Esophagus squamous epithelium (tissue), 5 donors: ENCODE measurements at places on chromosomes 12 and 14. TPM values are rescaled to one million over a fixed set of nuclear protein-coding genes. Genes with fewer than 3 reads are reported as not detected.

DNA sequence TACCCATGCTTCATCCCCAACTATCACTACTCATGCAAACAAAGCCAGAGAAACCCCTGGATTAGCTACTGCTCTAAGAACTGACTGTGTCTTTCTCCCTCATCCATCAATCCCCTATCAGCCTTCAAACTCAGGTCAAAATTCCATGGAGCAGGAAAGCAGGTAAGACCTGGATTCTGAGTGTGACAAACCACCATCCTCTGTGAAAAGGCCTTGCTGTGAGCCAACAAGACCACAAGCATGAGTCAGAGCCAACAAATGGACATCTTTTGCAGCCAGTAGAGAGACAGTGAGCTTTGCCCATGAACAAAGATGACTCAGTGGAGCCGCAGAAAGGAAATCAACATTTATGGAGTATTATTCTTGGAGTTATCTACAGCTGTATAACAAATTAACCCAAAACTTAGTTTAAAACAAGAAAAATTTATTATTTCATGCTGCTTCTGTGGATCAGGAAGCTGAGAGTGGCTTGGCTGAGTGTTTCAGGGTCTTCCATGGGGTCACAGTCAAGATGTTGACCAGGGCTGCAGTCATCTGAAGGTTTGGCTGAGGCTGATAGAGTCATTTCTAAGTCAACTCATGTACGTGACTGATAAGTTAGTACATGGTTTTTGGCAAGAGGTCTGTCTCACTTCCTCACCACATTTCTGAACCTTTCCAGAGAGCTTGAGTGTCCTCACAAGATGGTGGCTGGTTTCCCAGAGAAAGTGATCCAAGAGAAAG lies 61.1 kb downstream of the PITPNM2 start:
- peaks cover 43% of the 10 kb centered on the region for H3K4me1 ChIP-seq
- no peak overlapping the region for H3K27ac ChIP-seq
- no peaks in the 10 kb centered on the region for H3K27me3 ChIP-seq
- H3K36me3 ChIP-seq, result no peaks in the 10 kb centered on the region
- DNase-seq, result no peak

GRCh38 chr12:67237231-67237630 lies 31.9 kb upstream of the CAND1 start:
- no peak overlapping the region for H3K27ac ChIP-seq
- H3K4me1 ChIP-seq, result no peaks in the 10 kb centered on the region
- H3K36me3 ChIP-seq, result no peaks in the 10 kb centered on the region

GRCh38 chr12:116480210-116480810 lies 78.9 kb upstream of the MAP1LC3B2 start:
- no peak overlapping the region for H3K27ac ChIP-seq
- no peaks in the 10 kb centered on the region for H3K27me3 ChIP-seq
- DNase-seq, result no peak
- H3K4me1 ChIP-seq, result no peaks in the 10 kb centered on the region
- H3K36me3 ChIP-seq, result no peaks in the 10 kb centered on the region

GRCh38 chr12:86148612-86149011 lies 107.6 kb downstream of the MGAT4C start:
- H3K4me1 ChIP-seq, result no peaks in the 10 kb centered on the region
- H3K27me3 ChIP-seq, result no peaks in the 10 kb centered on the region
- H3K4me3 ChIP-seq, result no peak overlapping the region
- no peaks in the 10 kb centered on the region for H3K36me3 ChIP-seq
- DNase-seq, result no peak
- no peak overlapping the region for H3K27ac ChIP-seq

GRCh38 chr14:96852823-96853422 lies 55.7 kb downstream of the VRK1 start:
- no peaks in the 10 kb centered on the region for H3K36me3 ChIP-seq
- no peak for DNase-seq
- H3K4me1 ChIP-seq, result no peaks in the 10 kb centered on the region
- no peak overlapping the region for H3K4me3 ChIP-seq

DNA sequence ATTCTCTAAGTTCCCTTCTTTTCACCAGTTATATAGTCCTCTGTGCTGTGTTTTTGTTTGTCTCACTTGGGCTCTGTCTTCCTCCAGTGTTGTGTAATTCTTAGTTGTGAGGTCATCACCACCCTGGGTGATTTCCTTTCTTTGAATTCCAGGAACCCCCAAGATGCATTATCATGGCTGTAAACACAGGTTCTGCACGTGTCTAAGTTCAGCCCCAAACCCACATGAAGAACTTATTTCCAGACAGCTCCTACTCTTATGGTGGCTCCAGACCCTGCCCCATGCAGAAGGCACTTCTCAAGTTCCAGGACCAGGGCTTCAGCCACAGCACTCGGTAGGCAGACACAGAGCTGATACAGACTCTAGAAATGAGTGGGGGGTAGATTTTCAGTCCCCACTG lies 560.5 kb downstream of the BCL11B start:
- H3K27me3 ChIP-seq, result peaks cover 15% of the 10 kb centered on the region
- no peaks in the 10 kb centered on the region for H3K4me1 ChIP-seq
- no peak overlapping the region for H3K4me3 ChIP-seq
- no peaks in the 10 kb centered on the region for H3K36me3 ChIP-seq

DNA sequence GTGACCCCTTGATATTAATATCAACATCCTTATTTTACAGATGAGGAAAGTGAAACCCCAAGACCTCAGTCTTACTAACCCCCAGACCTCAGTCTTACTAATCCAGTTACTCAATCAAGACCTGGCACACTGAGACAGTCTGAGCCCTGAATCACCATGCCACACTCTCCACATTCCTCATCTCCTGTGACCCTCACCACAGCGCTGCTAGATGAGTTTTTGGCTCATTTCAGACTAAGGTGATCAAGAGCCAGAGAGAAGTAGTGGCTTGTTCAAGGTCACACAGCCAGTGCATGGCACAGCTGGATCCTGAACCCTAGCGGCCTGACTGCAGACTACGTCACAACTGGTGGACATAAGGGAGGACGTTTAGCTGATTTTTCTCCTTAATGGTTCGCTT lies 579.2 kb downstream of the BCL11B start:
- no peak for DNase-seq
- H3K36me3 ChIP-seq, result no peaks in the 10 kb centered on the region
- H3K4me1 ChIP-seq, result no peaks in the 10 kb centered on the region
- no peak overlapping the region for H3K27ac ChIP-seq
- H3K27me3 ChIP-seq, result no peaks in the 10 kb centered on the region

DNA sequence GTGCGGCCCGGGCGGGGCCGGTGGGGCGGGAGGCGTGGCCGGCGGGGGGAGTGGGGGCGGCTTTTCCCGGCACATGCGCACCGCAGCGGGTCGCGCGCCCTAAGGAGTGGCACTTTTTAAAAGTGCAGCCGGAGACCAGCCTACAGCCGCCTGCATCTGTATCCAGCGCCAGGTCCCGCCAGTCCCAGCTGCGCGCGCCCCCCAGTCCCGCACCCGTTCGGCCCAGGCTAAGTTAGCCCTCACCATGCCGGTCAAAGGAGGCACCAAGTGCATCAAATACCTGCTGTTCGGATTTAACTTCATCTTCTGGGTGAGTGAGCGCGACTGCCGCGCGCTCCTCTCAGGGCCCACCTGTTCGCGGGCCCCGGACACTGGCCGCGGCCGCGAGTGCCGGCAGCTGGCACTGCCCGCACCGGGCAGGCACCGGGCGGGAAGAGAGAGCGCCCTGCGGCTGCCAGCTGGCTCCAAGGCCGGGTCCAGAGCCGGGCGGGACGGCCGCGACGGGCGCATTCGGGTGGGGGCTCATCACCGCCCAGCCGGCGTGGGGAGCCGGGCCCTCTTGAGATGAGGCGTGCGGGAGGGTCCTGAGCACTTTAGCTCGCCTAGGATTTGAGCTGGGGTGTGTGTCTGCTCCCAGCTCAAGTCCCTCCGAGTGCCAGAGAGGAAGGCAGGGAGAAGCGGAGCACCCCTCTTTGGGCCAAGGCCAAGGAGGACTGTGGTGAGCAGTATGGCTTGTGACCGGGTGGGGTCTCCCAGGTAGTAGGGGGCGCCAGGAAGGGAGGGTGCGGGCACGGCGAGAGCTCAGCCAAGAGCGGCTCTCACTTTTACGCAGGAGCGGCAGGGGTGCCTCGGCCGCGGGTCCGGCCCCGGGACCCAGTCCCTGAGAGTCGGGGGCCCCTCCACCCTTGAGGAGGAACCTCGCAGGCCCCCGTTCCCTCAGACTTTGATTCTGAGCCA lies at the start of gene CD9:
TSS of gene CD9 (plus strand) at position 145 of the 957 bp plus-strand sequence. CDS start at position 245, 100 bp downstream.
- no peaks in the 10 kb centered on the region for H3K27me3 ChIP-seq
- peaks cover 56% of the 10 kb centered on the region for H3K4me1 ChIP-seq
- peak within 1 kb of the TSS; percentile 87 for H3K4me3 ChIP-seq
- DNase-seq, result no peak
- no peaks in the 10 kb centered on the region for H3K36me3 ChIP-seq

DNA sequence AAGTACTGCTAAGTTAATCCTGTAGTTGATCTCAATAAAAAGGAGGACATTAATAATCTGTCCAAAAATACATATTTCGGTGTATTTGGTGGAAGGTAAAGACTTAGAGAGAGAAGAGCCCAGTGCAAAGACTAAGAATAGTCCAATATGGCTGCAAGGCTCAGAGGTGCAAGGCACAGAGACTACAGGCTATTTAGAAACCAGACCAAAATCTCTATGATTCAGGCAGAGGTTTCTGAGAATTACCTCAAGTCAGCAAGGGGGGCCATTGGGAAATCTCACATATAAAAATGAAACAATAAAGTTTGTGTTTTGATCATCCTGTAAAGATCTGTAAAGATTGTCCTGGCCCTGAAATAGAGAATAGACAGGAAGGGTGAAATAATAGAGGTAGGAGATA lies 1173.0 kb downstream of the VRK1 start:
- no peaks in the 10 kb centered on the region for H3K36me3 ChIP-seq
- H3K4me1 ChIP-seq, result peaks cover 3% of the 10 kb centered on the region
- DNase-seq, result no peak
- H3K27me3 ChIP-seq, result no peaks in the 10 kb centered on the region

DNA sequence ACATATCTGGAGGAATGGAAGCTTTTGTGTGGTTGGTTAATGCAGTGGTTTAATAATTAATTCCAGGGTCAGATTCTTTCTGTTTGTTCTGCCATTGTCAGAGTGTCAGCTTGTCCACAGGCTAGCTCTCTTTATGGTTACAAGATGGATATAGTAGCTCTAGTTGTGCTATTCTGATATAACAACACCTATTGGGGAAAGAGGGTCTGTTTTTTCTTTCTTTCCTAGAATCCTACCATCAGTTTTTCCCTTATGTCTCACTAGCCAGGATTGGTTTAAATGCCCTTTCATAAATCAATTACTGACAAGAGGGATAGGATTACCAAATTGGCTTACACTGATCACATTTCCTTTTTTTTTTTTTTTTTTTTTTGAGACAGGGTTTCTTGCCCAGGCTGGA lies 27.8 kb downstream of the CNOT2 start:
- no peaks in the 10 kb centered on the region for H3K27me3 ChIP-seq
- DNase-seq, result no peak
- no peaks in the 10 kb centered on the region for H3K36me3 ChIP-seq
- H3K4me3 ChIP-seq, result no peak overlapping the region
- H3K4me1 ChIP-seq, result no peaks in the 10 kb centered on the region
- no peak overlapping the region for H3K27ac ChIP-seq

The SLC6A12 gene
- not detected for total RNA-seq

DNA sequence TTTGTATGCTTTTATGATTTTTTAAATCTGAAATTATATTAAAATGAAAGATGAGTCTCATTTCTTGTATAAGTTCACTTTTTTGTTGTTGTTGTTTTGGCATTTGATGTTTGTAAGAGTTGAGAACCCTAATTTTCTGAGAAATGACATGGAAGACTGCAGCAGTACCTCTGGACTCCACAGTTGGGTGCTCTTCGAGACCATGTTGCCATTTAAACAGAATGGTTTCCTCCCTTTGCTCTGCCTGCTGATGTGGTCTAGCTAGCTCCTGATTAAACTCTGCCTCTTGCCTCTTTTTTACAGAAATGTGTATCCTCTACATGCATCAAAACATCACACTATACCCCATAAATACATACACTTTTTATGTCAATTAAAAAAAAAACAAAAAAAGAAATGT lies 5.8 kb upstream of the LTA4H start:
- DNase-seq, result no peak
- no peak overlapping the region for H3K4me3 ChIP-seq
- peaks cover 4% of the 10 kb centered on the region for H3K4me1 ChIP-seq
- no peak overlapping the region for H3K27ac ChIP-seq
- no peaks in the 10 kb centered on the region for H3K27me3 ChIP-seq

DNA sequence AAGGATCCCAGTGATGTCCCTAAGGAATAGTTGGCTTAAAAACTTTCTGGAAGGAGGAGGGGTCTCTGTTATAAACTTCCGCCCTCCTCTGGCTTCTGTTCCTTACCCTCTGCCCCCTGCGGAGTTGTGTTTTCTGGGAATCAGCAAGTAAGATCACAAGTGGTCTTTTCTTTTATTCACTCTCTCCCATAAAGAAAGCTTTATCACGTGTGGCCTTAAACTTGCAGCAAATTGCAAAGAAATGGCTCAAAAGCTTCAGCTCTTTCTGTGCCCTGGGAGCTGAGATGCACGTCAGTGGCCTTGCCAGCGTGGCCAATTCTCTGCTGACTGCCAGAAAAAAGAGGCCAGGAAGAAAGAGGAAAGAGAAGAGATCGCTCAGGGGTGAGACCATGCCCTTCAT lies at the start of gene SLCO1C1:
TSS of gene SLCO1C1 (plus strand) at position 101 of the 400 bp plus-strand sequence. CDS start 4,245 bp downstream, outside the sequence.
- H3K4me3 ChIP-seq, result no peak within 1 kb of the TSS
- H3K27ac ChIP-seq, result no peak within 1 kb of the TSS
- no peaks in the 10 kb centered on the region for H3K27me3 ChIP-seq
- no peaks in the 10 kb centered on the region for H3K4me1 ChIP-seq
- no peak for DNase-seq

DNA sequence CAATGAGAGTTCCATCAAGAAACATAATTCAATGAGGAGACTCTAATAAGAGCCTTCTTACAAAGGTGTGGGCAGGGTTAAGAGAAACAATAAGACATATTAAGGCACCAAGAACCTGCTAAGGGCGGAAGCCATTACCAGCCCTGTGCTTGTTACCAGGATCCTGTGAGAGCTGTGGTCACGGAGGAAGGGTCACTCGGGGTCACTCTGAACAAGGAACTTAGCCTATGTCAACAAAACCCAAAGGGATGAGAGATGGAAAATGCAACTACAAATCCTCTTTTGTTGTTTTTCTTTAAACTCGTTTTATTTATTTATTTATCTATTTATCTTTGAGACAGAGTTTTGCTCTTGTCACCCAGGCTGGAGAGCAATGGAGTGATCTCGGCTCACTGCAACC lies 460.4 kb upstream of the CCDC196 start:
- H3K27ac ChIP-seq, result no peak overlapping the region
- no peak for DNase-seq
- no peak overlapping the region for H3K4me3 ChIP-seq
- no peaks in the 10 kb centered on the region for H3K4me1 ChIP-seq
- no peaks in the 10 kb centered on the region for H3K27me3 ChIP-seq
